ENCODE measurements at places on chromosomes 3 and 15.

DNA sequence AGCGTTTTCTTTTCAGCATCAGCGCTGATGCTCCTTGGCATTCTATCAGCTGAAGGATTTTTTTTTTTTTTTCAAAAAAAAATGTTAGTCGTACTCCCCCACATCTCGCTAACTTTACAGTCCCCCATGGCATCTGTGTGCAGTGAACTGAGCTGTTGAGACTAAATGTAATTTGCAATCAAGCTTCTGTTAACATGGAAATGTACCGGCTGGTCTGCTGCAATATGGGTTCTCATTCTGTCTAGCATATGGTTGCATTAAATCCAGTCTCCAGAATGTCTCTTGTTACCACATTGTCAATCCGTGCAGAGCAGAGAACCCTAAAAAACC, 32.2 kb upstream of the TPRG1 start:
- no peak for DNase-seq

DNA sequence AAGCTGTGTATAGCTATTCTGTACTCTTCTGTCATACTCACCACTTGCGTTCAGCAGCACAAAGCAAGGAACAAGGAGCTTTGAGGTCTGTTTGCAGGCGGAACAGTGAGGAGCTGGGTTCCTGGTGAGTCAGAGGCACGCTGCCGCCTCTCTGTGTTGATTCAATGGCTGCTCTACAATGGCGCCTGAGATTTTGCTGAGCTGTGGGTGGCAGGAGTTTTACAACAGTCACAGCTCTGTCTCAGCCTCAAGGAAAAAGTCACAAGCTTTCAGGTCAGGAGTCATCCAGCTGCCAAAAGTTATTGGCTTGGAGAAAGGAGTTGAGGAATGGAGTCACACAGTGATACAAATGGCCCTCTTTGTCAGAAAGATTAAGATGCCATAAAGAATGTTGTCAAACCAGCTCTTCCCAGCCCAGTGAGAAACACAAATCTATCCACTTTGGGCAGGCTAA, 98.1 kb downstream of the SSR3 start:
- no peak for DNase-seq

GRCh38 chr3:179369621-179370020, 22.1 kb downstream of the MFN1 start:
- DNase-seq: no peak

DNA sequence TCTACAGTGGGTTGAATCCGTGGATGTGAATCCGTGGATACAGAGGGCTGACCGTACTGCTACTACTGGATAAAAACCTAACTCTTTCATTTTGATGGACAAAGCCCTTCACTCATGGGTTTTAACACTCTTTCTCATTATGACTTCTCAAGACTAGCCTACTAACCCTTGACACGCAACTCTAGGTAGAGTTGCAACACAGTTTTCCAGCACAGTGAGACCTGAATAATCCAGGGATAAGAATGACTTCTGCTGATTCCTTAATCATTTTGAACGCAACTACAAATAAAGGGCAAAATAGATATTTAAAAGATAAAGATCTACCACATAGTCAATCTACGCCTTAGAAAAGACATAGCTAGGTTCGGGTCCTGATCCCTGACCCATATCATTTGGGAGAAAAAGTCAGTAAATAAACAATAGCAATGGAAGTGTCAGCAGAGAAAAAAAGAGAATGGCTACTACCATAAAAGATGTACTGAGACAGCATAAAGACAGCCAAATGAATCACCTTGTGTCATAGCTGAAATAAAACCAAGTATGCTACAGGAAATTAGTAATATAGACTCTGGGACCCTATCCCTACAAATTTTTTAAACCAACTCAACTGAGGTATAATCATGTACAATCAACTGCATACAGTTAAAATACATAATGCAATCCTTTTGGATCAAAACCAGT, 87.6 kb downstream of the DPH6 start:
- DNase-seq: no peak

GRCh38 chr3:52297242-52298148, 9.9 kb downstream of the GLYCTK start:
- no peak for DNase-seq

DNA sequence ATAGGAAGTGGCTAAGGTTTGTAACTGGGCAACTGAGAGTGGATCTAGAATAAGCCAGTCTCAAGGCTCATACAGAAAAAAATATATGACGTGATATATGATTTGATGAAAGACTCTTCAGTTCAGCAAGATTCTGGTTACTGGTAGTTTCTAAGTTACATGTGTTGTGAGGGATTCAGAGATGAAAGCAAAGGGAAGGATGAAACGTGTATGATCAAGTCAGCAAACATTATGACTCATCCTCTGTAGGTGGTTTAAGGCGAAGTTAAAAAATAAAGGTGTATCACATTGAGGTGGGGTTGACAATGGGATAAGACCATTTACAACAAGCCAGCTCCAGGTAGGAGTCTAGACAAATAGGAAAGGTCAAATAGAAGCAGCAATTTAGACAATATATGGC, 16.2 kb downstream of the TERC start:
- DNase-seq: no peak

DNA sequence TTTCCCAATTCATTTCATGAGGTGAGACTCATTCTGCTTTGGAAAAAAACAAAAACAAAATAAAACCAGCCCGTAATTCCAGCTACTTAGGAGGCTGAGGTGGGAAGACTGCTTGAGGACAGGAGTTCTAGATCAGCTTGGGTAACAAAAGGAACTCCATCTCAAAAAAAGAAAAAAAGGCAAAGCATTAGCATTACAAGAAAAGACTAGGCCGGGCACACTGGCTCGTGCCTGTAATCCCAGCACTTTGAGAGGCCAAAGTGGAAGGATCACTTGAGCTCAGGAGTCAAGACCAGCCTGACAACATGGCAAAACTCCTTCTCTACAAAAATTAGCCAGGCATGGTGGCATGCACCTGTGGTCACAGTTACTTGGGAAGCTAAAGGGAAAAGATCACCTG, 33.9 kb downstream of the TRPM7 start:
- DNase-seq: no peak

- no peak for DNase-seq
These were observed 24.0 kb downstream of the PLSCR5 start for GRCh38 chr3:146581080-146581601.

- no peak for DNase-seq
These were observed 30.2 kb downstream of the NCK1 start for GRCh38 chr3:136891934-136892855.

- no peak for DNase-seq
These were observed 93.2 kb upstream of the RNF7 start for GRCh38 chr3:141644931-141645330.

- no peak for DNase-seq
These were observed 260.5 kb upstream of the ZPLD1 start for GRCh38 chr3:102174312-102174712.

- DNase-seq: no peak
These were observed 45.1 kb upstream of the SPATA12 start for GRCh38 chr3:57015350-57015729.

- no peak for DNase-seq
These were observed 50.8 kb upstream of the MRPS22 start for GRCh38 chr3:139292711-139293664.

- DNase-seq: no peak
These were observed 531.3 kb upstream of the MCTP2 start for GRCh38 chr15:93700051-93700450.

DNA sequence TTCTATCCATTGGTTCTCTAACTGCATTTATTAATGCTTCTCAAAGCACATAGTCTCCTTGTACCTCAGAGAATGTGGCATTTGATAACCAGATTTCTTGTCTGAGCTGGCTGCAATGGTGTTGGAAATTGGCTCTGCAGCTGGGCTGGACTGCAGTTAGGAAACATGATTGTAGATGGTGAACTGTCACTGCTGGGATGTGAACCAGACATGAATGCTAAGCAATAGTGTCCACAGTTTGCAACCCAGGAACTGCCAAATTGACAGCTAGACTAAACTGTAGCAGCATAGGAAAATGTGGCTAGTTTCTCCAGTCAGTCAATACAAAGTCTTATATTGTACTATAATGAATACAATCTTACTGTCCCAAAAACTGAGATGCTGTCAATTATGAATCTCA, 656.6 kb upstream of the GOLIM4 start:
- DNase-seq: no peak

DNA sequence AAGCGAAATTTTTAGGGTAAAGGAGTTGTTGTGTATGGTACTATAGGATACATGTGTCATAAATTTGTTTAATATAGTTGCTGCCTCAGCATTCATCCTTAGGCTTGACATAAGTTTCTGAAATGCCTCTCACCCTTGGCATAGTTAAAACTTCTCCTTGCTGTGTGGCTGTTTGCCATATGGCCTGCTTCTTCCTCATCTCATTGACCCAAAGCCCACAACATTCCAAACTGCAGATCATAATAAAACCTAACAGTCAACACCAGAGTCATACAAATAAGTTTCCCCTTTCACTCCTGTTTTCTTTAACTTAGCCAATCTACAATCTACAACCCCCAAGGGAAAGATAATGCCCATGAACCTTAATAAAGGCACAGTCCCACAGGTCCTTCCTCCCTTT, 136.6 kb downstream of the TMCC1 start:
- DNase-seq: no peak

DNA sequence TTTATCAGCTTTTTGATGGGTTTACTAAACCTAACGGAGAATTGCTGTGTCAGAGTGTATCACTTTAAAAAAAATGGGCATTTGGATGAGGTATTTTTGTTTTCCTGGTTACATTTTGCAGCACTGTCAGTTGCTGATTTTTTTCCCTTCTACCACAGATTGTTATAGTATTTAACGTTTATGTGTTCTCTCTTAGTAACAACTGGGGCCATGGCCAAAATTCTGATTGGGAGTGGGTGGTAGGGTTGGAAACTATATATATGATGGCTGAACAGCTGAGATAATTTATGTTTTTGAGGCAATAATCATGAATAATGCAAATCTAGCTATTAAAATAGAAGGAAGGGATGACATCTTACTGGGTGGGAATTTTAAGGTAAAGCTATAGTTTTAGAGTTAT, 229.4 kb upstream of the SUCLG2 start:
- no peak for DNase-seq

GRCh38 chr15:79673416-79674123, 223.2 kb downstream of the MTHFS start:
- DNase-seq: no peak

GRCh38 chr3:8702560-8702959, 31.0 kb upstream of the CAV3 start:
- DNase-seq: no peak

- DNase-seq: no peak
These were observed 220.3 kb upstream of the TPM1 start for GRCh38 chr15:62822228-62822627.

DNA sequence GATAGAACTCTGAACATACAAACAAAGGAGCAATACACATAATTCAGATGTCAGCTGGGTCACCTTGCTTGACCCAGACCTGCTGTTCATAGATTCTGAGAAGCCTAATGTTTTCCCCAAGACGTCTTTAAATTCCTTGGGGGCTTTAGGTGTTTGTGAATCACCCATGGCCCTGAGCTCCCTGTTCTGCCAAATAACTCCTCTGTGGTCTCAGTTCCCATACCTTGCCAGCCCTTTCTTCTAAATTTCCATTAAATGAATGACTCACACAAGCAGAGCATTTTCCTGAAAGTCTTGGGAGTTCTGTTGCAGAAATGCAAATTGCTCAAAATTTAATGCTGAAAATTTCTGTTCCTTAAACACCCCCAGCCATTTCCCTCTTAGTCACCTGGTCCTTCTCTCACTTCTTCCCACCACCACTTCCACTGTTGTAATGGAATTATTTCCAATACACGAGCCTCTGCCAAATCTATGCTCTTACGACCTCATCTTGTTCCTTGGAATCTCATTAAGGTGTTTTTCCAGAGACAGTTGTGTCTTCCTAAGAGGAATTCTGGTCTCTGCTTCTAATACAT, 33.4 kb upstream of the PSMD6 start:
- no peak for DNase-seq

DNA sequence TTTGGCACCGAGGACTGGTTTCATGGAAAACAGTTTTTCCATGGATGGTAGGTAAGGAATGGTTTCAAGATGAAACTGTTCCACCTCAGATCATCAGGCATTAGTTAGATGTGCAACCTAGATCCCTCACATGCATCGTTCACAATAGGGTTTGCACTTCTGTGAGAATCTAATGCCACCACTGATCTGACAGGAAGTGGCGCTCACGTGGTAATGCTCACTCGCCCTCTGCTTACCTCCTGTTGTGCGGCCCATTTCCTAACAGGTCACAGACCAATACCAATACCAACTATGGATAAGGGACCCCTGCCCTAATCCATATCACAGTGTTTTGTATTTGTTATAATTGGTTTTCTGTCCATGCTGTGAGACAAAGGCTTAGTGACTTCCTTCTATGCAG, 58.9 kb downstream of the SLMAP start:
- no peak for DNase-seq

DNA sequence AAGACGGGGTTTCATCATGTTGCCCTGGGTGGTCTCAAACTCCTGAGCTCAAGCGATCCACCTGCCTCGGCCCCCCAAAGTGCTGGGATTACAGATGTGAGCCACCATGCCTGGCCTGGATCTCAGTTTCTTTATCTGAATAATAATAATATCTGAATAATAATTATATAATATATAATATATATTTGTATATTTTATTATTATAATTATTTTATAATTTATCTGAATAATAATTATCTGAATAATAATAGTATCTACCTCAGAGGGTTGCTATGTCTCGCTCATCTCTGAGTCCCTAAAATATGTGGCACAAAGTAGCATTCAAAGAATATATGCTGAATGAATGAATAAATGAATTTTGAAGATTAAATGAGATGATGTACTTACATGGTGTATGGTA, 44.8 kb downstream of the TMEM40 start:
- no peak for DNase-seq

GRCh38 chr3:25502233-25502632, 74.2 kb downstream of the RARB start:
- no peak for DNase-seq

GRCh38 chr15:65638681-65639089, 16.9 kb downstream of the SLC24A1 start:
- peak; percentile 52 for DNase-seq

DNA sequence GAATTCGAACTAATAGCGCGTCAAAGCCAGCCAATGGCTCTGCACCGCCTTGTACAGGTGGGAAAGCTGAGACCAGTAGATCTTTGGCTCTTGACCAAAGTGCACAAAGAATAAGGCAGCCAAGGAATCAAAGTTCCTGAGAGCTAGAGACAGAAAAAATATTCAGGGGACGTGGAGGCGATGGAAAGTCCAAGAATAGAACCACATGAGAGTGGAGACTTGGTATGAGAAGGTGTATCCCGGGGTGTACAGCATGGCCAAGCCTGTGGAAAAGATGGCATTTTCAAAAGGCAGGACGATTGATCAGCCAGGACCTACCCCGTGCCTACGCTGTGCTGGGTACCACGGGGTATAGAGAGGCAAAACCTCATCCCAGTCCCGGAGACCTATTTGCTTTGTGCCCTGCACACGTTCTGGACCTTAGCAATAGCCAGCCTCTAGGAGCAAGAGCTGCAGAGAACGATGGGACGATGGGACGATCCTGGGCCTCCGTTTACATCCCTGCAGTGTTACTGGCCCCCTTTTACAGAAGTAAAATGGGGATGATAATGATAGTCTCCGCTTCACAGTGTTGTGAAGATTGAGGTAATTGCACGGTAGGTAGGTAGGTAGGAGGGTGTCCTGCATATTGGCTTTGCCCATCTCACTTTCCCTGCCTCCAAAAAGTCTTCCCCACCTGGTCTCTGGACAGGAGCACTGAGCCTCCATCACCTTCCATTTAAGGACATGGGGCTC, 583 bp upstream of the RBSN start:
- no peak for DNase-seq

- DNase-seq: peak; percentile 43
These were observed 11.9 kb downstream of the GRM2 start for GRCh38 chr3:51718547-51719409.

- no peak for DNase-seq
These were observed 427.9 kb upstream of the NR2F2 start for GRCh38 chr15:95902606-95903005.
